Ovary (tissue), 10 donors: ENCODE measurements at places on chromosomes 1 and 21. TPM values are rescaled to one million over a fixed set of nuclear protein-coding genes. Genes with fewer than 3 reads are reported as not detected.

The PIK3C2B gene
- 11.0 TPM for total RNA-seq

DNA sequence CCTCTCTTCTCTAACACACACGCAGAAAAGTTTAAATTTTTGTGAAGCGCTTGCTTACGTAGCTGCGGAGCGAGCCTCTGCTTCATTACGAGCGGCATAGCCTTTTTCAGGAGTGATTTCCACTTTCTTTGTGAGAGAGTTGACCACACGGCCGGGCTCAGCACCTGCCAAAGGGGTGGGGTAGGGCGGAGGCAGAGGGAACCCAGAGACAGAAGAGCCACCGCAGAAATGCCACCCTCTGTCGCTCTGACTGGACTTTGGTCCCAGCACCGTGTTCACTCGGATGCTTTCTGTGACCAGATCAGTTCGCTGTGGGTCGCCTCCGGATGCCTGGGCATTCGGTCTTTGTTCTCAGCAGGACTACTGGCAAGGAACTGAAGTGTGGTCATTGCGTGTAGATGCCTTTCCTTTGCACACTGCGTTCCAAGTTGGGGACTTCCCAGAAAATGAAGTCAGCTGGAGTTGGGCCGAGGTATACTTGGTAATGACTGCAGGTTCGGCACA is 883 bp downstream of the CHODL start:
- DNase-seq = no peak
- H3K4me3 ChIP-seq = peak overlapping the region; percentile 19
- peaks cover 3% of the 10 kb centered on the region for H3K4me1 ChIP-seq

The FCRL1 gene
- not detected for total RNA-seq

DNA sequence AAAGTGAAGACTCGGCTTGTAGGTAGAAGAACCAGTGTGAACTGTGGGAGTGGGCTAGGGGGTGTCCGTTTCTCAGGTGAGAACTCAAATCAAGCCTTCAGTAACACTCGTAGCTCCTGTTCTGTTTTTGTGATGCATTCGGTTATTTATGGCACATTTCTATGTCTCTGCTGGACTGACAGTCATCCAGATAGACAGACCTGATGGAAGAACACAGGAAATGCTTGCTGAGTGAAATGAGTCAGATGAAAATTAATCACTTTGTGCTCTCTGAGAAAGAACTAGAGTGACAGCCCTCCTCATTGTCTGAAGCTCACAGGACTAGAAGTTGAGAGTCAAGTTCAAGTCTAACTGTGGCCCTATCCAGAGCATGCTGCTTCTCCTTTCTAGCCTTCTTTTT is 360.1 kb upstream of the PLXNA2 start:
- H3K27ac ChIP-seq = no peak overlapping the region
- no peaks in the 10 kb centered on the region for H3K4me1 ChIP-seq
- no peak overlapping the region for H3K4me3 ChIP-seq
- no peak for DNase-seq
- no peaks in the 10 kb centered on the region for H3K27me3 ChIP-seq
- H3K36me3 ChIP-seq = no peaks in the 10 kb centered on the region

GRCh38 chr1:202656951-202657646 is 53.2 kb downstream of the SYT2 start:
- H3K4me1 ChIP-seq = no peaks in the 10 kb centered on the region
- no peak overlapping the region for H3K4me3 ChIP-seq
- no peaks in the 10 kb centered on the region for H3K36me3 ChIP-seq
- H3K27ac ChIP-seq = no peak overlapping the region

The ADGRL4 gene
- total RNA-seq = 5.2 TPM

DNA sequence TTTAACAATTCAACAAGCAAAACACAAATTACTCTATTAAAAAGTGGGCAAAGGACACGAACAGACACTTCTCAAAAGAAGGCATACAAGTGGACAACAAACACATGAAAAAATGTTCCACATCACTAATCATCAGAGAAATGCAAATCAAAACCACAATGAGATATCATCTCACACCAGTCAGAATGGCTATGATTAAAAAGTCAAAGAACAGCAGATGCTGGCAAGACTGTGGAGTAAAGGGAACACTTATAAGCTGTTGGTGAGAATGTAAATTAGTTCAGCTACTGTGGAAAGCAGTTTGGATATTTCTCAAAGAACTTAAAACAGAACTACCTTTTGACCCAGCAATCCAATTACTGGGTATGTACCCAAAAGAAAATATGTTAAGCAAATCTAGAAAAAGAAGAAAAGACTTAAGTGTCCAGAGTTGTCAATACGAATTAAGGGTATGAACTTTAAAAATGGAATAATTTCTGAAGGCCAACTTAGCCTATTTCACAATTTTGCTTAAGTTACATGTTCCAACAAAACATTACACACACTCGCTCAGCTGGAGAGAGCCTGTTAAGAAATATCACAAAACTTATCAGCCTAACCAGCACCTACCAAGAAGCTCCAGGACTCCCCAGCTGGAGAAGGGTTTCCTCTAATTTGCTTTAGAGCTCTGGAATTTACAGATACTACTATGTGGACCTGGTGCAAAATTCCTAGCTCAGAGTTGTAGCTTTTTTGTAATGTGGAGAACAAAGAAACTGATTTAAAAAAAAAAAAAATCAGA is 232.1 kb downstream of the DUSP10 start:
- H3K4me1 ChIP-seq = no peaks in the 10 kb centered on the region
- no peak overlapping the region for H3K27ac ChIP-seq
- no peak overlapping the region for H3K4me3 ChIP-seq
- no peaks in the 10 kb centered on the region for H3K36me3 ChIP-seq
- DNase-seq = no peak

DNA sequence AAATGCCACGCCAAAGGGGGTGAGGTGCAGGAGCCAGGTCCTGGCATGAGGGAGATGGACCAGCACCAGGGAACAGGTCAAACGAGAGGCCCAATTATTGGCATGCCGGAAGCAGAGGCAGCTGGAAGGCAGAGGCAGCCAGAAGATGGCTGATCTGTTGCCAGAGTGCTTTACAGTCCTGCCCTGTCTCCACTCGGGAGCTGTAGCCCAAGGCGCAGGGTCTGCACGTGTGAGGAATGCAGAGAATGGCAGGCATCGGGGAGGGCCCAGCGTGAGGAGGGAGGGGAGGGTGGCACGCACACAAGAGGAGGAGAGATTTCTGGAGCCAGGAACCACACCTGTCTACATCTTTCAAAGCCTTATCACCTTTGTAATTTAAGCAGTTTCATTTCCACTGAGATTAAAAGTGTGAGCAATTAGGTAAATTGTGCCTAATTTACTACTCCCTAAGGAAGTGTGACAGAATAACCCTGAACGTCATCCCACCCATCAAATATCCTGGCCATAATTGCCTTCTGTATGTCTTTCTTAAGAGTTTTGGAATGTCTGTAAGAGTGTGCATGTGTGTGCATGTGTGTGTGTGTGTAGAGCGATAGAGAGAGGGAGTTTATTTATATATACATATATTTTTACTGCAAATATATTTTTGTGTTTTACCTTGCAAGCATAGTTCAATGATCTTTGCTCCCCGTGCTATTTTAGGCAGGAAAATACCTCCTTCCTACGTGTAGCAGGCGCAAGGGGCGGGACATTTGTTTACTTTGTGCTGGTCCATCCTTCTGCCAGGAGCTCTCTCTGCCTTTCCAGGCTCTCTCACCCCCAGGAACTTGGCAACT is 125.5 kb upstream of the SERBP1 start:
- H3K27ac ChIP-seq = no peak overlapping the region
- H3K4me1 ChIP-seq = peaks cover 4% of the 10 kb centered on the region
- no peak for DNase-seq
- H3K36me3 ChIP-seq = no peaks in the 10 kb centered on the region
